ENCODE measurements at places on chromosomes 4 and X. TPM values are rescaled to one million over a fixed set of nuclear protein-coding genes. Genes with fewer than 3 reads are reported as not detected.

Gene HPGD
- total RNA-seq, result 27.7 TPM

Gene SLC6A14
- not detected for total RNA-seq

- H3K27ac ChIP-seq, result no peak overlapping the region
- DNase-seq, result no peak
- no peaks in the 10 kb centered on the region for H3K27me3 ChIP-seq
- no peaks in the 10 kb centered on the region for H3K4me1 ChIP-seq
- peaks cover 4% of the 10 kb centered on the region for H3K36me3 ChIP-seq
- H3K4me3 ChIP-seq, result no peak overlapping the region
These were observed 212.4 kb downstream of the ARHGAP10 start for GRCh38 chr4:147944249-147944648.

DNA sequence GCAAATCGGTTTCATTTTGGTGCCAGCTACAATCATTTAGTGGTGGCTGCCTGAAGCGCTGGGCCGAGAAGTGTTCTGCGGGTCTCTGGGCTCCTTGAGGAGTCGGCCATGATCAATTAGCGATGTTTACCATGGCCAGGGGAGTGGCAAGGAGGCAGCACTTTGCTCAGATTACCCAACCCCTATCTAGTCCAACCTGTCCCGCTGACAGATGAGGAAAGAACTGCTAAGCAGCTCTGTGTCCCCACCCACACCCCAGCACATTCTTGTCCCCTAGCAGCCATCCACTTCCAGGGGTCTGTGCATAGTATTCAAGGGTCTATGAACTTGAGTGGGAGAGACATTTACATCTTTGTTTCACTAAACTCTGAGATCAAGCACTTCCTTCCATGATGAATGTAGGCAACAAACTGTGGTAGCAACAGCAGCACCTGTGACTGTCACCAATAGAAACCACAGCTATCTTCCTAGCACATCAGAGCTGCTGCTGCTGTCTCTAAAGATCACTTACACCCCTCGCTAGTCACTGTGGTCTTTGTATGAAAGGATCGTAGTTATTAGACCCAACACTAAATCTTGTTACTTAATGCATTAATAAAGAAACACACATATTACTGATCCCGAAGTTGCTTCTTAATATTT lies 331.6 kb downstream of the BCOR start:
- no peak overlapping the region for H3K27ac ChIP-seq
- no peaks in the 10 kb centered on the region for H3K36me3 ChIP-seq
- no peaks in the 10 kb centered on the region for H3K27me3 ChIP-seq
- H3K4me3 ChIP-seq, result no peak overlapping the region
- DNase-seq, result peak; percentile 69

DNA sequence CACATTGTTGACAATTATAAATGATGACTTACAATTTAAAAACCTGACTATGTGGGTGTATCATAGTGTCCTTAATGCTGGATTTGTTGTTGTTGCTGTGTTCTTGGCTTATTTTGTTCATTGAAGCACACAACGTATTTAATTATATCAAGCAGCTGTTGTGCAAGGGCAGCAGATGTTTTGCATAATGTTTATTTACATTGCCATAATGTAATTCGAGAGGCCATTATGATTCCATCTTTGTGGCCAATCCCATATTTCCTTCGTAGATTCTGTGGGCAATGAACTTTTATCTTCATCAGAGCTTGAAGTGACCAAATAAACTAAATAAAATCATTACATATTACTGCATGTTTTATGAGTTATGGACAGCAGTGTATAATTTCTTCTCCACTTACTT lies 422.6 kb upstream of the GALNTL6 start:
- H3K4me3 ChIP-seq, result no peak overlapping the region
- no peaks in the 10 kb centered on the region for H3K4me1 ChIP-seq
- no peak for DNase-seq
- no peak overlapping the region for H3K27ac ChIP-seq

- no peak for DNase-seq
- H3K27ac ChIP-seq, result no peak overlapping the region
- no peaks in the 10 kb centered on the region for H3K4me1 ChIP-seq
- no peaks in the 10 kb centered on the region for H3K36me3 ChIP-seq
These were observed 57.0 kb downstream of the MTMR8 start for GRCh38 chrX:64338296-64338695.

DNA sequence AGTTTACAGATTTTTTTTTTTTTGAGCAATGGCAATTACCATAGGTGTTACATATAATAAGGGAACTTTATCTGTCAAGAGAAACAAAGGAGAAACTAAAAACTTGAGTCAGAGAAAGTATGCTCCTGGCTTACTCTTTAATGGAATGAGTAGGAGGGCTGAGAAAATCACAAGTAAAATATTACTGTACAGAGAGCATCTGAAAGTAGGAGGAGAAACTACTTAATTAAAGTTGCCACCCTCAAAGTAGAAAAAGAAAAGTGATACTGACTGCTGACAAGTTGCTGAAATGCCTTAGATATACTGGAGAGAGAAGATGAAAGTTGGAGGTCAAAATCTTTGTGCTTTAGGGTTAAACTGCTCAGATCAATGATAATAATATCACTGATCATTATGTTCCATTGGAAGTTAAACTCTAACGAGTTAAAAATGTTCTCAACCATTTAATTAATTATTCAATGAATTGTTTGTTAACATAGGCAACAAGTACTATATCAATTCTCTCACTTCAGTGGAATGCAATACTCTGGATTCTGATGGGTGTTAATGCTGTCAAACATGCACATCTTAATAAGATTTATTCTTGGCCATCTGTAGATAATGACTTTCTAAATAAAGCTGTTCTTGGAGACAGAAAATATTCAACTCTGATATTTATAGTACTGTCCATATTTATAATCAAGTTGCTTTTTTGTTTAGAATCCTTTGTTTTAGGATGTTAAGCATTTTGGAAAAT lies 61.2 kb upstream of the CAMK2D start:
- H3K4me1 ChIP-seq, result no peaks in the 10 kb centered on the region
- H3K27me3 ChIP-seq, result no peaks in the 10 kb centered on the region
- no peak overlapping the region for H3K4me3 ChIP-seq
- no peak for DNase-seq
- H3K36me3 ChIP-seq, result no peaks in the 10 kb centered on the region
- no peak overlapping the region for H3K27ac ChIP-seq

All from endodermal cell (in vitro differentiated cells).